ENCODE measurements at places on chromosomes 7 and 10.

GRCh38 chr7:43164757-43165156 lies 52.3 kb downstream of the HECW1 start:
- no peak for DNase-seq

DNA sequence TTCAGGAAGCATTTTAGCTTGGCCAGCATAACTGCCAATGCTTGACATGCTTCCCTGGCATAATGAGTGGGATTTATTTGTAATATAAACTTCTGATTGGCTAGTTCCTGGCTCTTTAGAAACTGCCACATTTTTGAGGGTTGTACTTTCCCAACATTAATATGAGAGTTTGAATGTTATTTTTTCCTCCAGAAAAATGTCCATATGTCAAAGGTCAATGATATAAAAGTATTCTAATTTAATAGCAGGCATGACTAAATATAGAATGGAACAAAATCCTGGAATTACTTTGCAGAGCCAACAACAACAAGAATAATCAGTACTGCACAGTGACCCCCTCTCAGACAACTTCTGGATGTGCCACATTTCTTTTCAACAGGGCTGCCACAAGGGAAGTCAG lies 352.6 kb downstream of the PRPF18 start:
- DNase-seq: no peak

DNA sequence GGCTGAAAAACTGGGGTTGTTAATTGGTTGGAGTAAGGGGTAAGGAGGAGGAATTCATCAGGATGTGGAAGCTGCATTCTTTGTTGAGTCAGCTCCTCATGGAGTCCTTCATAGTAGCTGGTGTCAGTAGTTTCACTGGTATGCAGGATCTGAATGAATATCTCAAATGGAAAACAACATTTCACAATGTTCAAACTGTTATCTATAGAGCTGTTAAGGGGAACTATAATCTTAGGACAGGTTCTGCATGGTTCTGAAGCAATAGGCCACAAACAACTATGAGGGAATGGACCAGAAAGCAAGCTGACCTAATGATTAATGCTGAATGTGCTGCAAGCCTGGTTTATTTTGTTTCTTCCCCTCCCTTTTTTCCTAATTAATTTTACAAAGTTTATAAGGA lies 225.8 kb downstream of the IPMK start:
- DNase-seq: no peak

DNA sequence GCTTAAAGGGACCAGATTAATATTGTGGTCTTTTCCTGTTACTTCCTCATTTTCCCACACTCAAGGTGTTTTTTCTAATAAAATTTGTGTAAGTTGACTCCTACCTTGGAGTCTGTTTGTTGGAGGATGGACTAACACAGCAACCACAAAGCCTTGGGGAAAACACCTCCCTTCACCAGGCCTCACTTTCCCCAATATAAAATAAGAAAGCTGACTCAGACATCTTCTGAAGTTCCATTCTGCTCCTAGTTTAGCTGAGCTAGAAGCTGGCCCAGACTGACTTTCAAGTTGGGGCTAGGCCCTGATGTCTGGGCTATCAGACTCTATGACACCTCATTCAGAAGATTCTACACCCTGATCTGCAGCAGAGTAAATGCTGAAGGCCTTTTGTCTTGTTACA lies 73.0 kb upstream of the ADRB1 start:
- no peak for DNase-seq

DNA sequence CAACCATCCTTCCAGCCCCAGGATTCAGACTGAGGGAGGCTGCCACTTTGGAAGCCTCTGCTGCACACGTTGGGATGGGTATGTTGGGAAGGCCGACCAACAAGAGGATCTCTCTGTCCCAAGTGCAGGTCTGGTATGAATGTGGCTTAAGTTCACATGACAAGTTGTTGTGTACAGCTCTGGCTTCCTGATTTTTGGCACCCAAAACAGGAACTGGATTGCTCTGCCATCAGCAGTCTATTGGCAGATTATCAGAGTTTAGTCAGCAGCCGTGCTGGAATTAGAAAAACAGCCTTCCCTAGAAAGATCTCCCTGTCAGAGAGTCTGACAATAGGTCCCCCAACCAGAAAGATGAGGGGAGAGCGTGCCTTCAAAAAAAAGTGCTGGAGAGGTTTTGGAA lies 66.9 kb downstream of the GOLGA7B start:
- no peak for DNase-seq

DNA sequence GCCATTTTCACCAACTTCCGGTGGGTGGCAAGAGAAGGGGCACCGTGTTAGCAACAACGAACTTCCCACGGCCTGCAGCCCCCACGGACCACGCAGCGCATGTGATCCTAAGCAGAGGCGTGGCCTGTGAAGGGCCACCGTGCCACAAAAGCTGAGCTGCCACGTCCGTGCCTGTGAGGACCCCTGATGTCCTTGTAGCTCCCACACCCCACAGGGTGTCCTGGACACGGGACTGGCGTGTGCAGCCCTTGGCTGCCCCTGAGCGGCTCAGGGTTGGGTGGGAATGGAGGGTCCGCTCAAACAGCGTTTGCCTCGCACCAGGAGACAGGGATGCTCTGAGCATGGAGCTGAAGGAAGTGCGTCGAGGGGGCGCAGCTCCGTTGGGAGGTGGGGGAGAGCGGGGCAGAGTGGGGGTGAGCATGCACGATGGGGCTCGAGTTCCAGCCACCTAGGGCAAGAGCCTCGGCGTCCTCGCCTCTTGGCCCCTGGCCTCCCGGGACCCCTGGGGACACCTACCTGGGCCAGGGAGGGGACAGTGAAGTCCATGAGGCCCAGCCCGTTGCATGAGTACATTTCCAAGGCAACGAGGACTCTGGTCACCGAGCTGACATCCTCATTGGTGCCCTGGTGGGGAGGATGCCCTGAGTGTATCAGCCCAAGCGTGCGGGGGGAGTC lies 33.6 kb downstream of the CFAP46 start:
- no peak for DNase-seq

DNA sequence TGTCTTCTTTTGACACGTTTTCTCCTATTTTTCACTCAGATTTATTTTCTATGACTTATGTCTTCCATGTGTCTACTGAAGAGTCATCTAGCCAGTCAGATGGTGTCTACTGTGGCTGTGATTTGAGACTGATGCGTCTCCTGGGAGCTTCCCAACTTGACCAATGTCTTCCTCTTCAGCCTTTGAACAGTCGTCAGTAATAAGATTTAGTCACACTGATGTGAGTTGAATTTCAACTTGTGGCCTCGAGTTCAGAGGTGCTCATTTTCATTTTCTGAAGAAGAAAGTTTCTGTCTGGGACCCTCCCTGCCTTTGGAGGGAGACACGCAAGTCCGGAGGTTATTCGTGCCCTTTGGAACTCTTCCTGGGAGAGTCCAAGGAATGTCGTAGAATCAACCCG lies 221.9 kb upstream of the INHBA start:
- no peak for DNase-seq

GRCh38 chr10:92688573-92688926 lies 1.2 kb upstream of the HHEX start:
- DNase-seq: no peak

DNA sequence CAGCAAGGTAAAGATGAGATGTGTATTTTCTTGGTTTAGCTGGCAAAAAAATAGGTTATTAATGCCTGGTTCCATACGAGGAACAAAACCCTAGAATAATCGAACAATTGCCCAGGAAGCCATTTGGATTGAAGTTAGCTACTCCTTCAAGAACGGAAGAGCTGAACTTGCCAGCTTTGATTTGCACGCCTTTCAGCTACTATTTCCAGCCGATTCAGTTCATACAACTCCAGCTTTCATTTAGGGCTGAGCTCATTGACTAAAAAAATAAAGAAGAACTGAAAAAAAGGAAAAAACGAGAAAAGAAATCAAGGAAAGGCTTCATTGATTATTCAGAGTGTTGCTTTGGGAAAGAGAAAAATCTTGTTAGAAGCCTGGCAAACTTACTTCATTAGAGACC lies 60.4 kb downstream of the PTN start:
- no peak for DNase-seq

DNA sequence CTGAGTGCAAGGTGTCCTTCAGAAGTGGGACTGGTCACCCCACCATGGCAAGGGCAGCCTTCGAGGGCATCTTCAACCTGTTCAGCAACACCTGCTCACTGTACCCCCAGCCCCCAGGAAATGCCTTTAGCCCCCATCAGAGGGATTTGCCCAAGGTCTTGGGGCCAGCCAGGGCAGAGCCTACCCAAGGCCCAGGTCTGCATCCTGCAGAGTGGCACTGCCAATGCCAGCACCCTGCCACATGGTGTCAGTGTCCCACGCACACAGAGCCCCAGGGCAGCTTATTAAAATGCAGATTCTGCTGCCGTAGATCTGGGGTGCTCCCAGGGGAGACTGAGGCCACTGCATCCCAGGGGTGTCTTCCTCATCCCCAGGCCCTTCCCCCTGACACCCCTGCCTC lies 106.2 kb upstream of the KCTD7 start:
- no peak for DNase-seq

DNA sequence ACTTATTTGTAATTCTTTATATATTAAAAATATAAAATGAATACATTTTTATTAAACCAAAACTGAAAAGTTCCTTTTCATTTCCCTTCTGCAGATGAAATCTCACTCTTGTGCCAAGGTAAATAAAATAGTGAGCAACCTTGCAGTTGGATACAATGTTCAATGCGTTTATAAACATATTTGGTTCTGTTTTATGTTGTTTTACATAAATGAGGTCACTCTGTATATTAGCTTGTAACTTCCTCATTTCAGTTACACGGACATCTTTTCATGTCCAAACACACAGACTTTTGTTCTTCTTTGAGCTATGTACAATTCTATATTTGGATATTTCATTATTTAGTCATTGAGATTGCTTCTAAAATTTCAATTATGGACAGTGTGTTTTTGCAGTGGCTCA lies 107.7 kb downstream of the BBS9 start:
- no peak for DNase-seq

GRCh38 chr10:119347181-119347974 lies 140.0 kb downstream of the GRK5 start:
- DNase-seq: no peak

DNA sequence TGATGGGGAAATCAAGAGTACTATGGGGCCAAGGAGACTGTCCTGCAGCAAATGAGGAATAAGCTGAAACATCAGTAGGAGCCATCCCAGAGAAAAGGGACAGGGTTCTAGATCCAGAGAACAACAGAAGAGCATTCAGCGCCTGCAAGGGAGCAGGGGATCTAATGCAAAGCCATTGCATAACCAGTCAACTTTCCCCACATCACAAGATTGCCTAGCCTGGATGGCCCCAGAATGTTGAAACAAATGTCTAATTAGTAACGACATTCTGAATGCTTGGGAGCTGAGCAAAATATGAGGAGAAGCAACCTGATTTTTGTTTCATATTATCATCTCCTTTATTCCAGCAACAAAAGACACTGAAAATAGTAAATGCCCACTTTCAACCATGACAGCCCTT lies 2.7 kb upstream of the MPP7 start:
- DNase-seq: no peak

All from GF-D8 (cell line).